ENCODE measurements at places on chromosomes 12 and 14.

DNA sequence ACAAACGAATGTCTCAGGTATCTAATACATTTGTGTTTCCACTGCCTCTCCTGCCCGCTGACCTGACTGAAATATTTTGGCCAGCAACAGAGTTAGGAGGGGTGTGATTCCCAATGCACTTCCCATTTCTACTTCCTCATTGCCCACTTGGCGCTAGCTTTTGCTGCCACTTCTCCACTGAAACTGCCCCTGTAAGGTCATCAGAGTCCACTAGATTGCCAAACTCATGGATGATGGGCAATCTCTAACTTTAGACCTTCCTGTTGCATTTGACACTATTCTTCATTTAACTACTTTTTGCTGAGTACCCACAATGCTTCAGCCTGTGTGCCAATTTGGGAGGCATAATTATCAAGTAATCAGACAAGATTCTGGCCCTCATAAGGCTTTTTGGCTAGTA, 40.8 kb downstream of the GPR65 start:
- H3K4me1 ChIP-seq = peaks cover 21% of the 10 kb centered on the region
- H3K4me3 ChIP-seq = no peak overlapping the region
- DNase-seq = no peak

DNA sequence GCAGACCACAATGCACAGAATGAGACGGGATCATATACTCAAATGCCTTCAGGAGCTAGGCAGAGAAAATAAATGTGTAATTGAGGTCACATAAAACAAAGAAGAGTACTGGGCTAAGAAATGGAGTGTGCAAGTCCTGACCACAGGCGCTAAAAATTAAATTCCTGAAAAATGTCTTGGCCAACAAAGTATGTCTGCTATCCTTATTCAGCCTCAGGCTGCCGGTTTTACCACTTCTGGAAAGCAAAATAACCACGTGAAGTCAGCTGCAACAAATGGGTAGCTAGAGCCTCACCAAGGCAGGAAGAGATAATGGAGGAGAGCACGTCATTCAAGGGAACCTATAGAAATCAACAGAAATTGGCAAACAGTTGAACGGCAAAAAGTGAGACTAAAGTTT, 3.1 kb downstream of the PYGL start:
- H3K36me3 ChIP-seq = no peaks in the 10 kb centered on the region
- H3K27me3 ChIP-seq = peaks cover 37% of the 10 kb centered on the region
- no peak overlapping the region for H3K4me3 ChIP-seq
- peaks cover 10% of the 10 kb centered on the region for H3K4me1 ChIP-seq

DNA sequence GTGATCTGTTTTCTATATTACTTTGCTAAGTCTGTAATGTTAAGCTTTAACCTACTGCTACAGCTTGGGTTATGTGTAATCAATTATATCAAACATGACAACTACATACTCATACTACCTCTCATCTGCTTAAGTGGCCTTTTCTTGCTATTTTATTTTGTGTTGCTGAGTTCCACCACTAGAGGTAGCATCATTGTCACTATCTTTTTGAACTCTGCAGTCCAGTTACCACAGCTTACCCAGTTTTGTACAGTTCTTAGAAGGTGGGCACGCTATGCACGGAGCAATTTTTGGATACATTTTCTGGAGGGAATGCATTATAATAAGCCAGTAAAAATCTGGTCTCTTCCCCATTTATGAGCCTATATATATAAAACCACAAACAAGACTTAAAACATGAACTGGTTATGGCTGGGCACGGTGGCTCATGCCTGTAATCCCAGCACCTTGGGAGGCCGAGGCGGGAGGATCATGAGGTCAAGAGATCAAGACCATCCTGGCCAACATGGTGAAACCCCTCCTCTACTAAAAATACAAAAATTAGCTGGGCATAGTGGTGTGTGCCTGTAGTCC, 48.5 kb downstream of the SAV1 start:
- H3K27me3 ChIP-seq = no peaks in the 10 kb centered on the region
- H3K27ac ChIP-seq = no peak overlapping the region
- peaks cover 3% of the 10 kb centered on the region for H3K4me1 ChIP-seq
- H3K36me3 ChIP-seq = peaks cover 1% of the 10 kb centered on the region
- DNase-seq = no peak
- H3K4me3 ChIP-seq = no peak overlapping the region

DNA sequence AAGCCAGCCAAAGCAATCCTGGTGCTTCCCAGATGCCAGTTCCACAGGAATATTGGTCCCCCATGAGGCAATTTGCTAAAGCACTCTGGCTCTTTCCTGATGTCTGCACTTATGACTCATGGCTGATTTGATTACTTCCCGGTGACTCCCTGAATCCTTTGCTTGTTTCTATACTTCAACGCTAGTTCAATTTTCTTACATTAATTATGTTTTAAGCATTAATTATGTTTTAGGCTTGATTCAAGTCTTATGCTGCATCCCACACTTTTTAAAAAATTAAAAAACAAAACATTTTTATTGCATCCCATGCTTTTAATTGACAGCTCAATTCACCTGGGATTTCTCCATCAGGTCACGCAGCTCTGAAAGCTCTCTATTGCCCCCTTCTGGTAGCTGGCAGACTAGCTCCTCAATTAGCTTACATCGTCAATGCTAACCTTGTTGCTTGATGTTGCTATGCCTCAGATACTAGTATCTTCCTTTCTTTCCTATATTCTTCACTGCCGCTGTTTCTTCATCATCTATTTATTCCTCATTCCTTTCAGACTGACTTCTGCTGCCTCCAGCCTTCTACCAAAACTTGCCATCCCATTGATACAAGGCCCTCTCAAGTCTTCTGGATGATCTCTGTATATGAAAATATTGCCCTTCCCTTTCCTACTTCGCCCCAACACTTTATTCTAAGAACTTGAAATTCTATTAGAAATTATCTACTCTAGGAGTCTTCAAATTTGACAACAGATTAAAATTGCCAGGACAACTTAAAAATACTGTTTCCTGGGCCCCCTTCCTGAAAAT, 32.0 kb downstream of the TSHR start:
- H3K4me1 ChIP-seq = no peaks in the 10 kb centered on the region
- H3K27me3 ChIP-seq = peaks cover 9% of the 10 kb centered on the region
- H3K27ac ChIP-seq = no peak overlapping the region
- DNase-seq = peak; percentile 72
- H3K4me3 ChIP-seq = no peak overlapping the region
- H3K36me3 ChIP-seq = no peaks in the 10 kb centered on the region

DNA sequence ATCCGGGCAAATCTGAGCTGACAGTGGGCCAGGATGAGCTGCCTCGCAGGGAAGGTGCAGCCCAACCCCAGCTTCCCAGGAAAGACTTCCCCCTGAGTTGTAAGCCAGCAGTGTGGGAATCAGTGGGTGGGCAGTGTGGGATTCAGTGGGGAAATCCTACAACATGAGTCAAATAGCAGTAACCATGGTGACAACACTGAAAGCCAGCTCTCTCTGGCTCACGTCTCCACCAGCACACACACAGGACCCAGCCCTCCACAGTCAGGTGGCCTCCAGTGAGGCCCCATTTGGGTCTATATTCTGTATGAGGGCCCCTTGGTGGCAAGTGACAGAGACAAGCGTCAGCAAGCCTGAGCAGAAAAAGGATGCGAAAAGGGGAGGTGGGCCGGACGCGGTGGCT, 6.0 kb upstream of the LGALS3 start:
- no peak for DNase-seq
- H3K27ac ChIP-seq = no peak overlapping the region
- H3K4me1 ChIP-seq = peaks cover 13% of the 10 kb centered on the region
- no peak overlapping the region for H3K4me3 ChIP-seq
